Uterus (tissue), 4 donors: ENCODE measurements at places on chromosomes 3 and 15.

DNA sequence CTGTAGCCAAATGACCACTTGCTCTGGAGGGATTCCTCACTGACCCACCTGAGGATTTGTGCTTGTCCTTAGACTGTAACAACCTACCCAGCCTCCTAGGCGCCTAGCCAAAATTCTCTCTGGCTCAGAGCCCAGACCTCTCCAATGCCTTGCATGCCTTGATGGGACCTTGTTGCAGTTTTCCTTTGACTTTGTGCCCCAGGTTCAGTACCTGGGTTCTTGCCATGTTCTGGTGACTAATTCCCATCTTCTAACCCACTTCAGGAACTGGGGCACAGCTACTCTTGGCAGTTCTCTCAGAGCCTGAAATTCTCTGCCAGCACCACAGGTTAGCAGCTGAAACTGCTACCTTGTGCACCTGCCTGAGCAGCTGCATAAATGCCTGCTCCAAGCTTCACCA, 27.0 kb upstream of the UBE3A start:
- no peak for DNase-seq

- DNase-seq, result no peak
These were observed 215.8 kb downstream of the ROBO1 start for GRCh38 chr3:79551997-79552396.

GRCh38 chr15:84824260-84825007, 7.3 kb downstream of the ALPK3 start:
- peak; percentile 88 for DNase-seq

DNA sequence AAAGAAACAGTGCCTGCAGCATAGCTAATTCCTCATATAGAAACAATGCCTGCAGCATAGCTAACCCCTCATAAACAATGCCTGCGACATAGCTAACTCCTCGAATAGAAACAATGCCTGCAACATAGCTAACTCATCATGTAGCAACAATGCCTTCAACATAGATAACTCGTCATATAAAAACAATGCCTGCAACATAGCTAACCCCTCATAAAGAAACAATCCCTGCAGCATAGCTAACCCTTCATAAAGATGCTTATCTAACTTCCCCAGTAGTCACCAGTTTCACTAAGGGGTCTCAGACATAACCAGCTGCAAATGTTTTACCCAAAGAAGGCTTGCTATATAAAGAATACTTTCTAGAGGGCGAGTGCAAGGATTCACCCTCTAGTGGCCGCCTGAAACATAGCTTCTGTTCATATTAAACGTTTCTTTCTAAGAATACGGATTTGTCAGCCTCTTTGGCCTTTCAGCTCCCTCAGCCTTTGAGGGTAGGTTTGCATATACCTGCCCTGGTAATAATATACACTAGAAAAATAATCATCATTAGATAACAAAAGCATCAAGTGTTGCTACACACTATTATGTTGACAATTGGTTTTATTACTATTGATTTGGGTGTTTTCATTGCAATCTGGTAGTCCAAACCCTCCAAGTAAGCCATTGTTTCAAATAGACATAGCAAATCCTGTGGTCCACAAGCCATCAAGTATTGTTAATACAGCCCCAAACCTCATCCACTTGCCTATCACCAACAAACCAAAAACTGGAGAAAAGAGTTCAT, 44.4 kb upstream of the FAN1 start:
- DNase-seq, result no peak

- no peak for DNase-seq
These were observed 81.5 kb upstream of the KCNAB1 start for GRCh38 chr3:156038869-156039268.

GRCh38 chr3:195531683-195532082, 11.4 kb downstream of the PPP1R2 start:
- DNase-seq, result no peak

DNA sequence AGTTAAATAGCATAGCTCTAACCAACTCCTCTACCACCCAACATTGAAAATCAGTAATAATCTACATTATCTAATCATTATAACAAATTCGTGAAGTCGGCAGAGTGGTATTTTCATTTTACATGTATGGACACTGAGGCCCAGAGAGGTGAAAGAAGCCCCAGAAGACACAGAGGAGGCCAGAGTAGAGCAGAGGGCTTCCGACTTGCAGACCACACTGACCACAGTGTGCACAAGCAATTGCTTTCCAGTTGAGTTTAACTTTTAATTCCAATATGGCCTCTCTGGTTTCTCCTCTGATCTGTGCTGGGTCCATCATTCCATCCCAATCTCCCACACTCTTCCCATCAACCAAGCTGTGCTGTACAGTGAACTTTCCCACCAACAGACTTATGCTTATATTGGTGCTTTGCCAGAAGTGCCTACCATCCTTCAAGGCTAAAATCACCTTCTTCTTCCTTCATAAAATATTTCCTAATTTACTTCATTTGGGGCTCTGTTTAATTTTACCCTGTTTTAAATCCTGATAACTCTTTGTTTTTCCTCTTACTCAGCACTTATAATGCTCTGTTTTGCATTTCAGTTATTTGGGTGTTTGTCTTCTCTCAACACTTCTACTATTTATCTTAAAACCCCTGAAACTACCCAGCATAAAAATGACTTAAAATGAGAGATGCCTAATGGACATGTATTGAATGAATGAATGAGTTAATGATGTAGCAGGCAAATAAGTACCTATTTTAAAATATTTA, 81.8 kb upstream of the TNFSF10 start:
- no peak for DNase-seq

DNA sequence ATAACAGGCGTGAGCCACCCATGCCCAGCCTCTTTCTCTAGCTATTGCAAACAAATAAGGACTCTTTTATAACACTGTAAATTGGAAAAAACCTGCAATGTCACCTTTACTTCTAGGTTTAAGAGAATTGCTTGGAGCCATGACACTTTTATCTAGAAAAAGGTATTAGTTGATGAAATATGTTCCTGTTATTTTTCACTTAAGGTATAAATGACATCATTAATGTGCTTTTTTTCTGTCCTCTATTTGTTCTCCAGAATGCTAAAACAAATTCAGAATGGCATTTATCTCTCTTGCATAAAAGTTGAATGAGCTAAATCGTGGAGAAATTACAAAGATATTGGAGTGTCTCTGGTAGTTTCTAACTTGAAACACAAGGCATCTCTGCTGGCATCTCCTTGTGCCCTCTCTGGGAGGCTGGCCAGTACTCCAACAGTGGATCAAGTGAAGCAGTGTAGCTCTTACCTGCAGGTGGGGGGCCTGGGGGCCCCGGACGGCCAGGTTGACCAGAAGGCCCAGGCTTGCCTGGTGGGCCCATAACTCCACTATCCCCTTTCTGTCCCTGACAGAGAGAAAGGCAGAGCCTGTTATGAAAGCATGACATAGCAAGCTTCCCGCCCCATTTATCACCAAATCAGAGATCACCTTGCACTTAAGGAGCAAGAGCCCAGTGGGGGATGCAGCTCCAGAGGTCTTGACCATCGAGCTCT, 38.6 kb downstream of the EAF1 start:
- no peak for DNase-seq

GRCh38 chr3:38379201-38379770, 32.7 kb downstream of the XYLB start:
- DNase-seq, result no peak

DNA sequence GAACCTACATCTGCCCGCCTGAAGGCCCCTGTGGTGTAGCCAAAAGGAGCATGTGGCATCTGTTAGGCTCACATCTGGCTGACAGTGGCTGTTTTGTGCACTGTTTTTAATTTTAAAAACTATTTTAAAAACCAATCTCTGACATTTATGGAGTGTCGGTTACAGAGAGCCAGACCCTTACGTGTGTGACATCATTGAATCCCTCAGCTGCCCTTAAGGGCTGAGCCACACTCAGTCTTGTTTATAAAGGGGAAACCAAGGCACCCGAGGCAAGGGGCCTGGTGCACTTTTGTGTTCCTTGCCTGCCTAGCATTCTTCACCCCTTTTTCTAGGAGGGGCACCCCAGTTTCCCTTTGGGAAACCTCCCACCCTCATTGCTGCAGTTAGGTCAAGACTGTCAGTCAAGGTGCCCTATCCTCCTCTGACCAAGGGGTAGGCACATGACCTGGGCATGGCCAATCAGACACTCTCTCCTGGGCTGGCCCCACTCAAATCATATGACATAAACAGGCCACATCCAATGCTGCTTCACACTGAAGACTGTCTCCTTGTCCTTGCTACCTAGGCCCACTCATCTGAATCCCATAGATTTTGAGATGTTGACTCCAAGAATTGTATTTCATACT, 105.3 kb downstream of the LSM3 start:
- DNase-seq, result no peak
